ENCODE measurements at places on chromosomes 1 and 21.
A peak's percentile ranks its signal among the peaks of the same experiment; 100 is the strongest.

- DNase-seq, result peak; percentile 72
Measured at GRCh38 chr1:27979151-27979858, 19.5 kb downstream of the XKR8 start.

GRCh38 chr1:229102741-229103391 is 168.0 kb upstream of the RAB4A start:
- no peak for DNase-seq

- no peak for DNase-seq
Measured at GRCh38 chr1:180950321-180950720, 37.6 kb downstream of the KIAA1614 start.

GRCh38 chr1:229196404-229197264 is 74.3 kb upstream of the RAB4A start:
- DNase-seq, result peak; percentile 24

- no peak for DNase-seq
Measured at GRCh38 chr1:223012938-223013337, 130.1 kb downstream of the TLR5 start.

- DNase-seq, result no peak
Measured at GRCh38 chr1:68011657-68012375, 38.6 kb downstream of the DIRAS3 start.

DNA sequence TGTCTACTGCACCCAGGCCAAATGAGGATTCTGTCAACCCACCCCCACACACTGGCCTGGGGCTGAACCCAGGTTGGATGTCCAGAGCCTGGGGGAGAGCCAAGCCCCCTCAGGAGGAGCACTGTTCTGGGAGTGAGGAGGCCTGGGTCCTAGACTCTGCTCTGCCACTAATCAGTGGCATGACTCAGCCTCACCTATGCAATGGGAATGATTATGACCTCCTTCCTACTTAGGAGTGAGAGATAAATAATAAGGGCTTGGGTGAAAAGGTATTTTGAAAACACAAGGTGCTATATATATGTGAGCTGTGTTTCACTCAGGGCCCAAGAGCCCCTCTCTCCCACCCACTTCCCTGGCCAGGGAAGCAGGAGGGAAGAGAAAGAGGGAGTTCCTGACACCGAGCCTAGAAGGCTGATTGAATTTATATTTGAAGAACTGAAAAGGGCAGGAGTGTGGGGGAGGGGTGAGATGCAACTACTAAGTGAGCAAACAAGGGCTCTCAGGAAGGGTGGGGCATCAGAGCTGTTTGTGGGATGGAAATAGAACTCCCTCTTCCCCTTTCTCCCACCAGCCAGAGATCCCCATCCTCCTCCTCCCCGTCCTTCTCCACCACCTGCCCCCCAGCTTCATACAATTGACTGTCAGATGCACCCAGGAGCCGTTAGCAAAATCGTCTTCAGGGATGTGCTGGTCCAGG is 8.2 kb downstream of the IGSF9 start:
- DNase-seq, result peak; percentile 36

- DNase-seq, result no peak
Measured at GRCh38 chr1:49048188-49048587, 271.5 kb upstream of the BEND5 start.

DNA sequence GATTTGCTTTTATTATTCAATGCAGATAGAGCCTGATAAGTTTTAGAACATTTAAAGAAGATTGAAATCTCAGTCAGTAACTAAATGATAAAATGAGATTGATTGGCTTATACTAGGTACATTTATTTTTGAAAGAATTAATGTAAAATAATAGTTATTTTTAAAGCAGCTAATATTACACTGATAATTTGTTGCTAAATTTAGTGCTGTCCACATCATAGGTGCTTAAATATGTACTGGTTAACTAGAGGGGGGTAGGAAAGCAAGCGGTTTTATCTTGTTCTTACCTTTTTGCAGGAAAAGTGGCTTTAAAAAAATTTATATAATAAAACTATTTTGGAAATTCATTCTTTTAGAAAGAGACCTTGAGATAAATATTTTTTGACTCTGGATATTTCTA is 40.4 kb upstream of the RWDD3 start:
- DNase-seq, result no peak

DNA sequence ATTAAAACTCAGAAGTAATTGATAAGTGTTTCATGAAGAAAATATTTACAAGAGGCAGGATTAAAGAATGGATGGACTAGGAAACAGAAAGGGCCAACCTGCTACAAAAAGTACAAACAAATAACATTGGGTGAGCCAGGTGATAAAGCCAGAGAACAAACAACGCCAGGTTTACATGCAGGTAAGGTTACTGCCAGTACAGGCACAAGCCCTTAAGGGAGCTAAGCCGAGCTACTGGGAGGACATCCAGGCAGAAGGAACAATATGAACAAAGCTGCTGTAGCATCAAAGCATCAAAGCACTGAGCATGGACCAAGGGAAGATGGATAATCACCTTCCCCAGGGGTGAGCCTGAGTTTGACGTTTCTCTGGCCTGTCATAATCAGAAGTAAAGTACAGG is 380.7 kb downstream of the SEC16B start:
- no peak for DNase-seq

GRCh38 chr1:200907611-200908097 is 13.0 kb downstream of the INAVA start:
- peak; percentile 74 for DNase-seq

- DNase-seq, result no peak
Measured at GRCh38 chr1:229815076-229815475, 189.0 kb downstream of the URB2 start.

- DNase-seq, result no peak
Measured at GRCh38 chr1:110956586-110956985, 7.1 kb downstream of the LRIF1 start.

DNA sequence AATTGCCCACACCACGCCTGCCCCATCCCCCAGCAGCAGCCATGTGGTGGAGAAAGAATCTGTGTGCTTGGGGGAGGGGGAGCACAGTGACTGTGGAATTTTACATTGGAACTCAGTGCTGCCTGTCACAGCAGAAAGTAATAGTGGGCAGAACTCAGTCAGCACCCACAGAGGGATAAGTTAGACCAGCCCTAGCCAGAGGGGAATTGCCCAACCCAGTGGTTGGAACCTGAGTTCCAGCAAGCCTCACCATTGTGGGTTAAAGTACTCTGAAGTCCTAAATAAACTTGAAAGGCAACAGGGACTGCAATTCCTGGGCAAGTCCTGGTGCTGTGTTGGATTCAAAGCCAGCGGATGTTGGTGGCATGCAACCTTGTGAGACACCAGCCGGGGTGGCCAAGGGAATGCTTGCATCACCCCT is 88.8 kb downstream of the MRPL39 start:
- no peak for DNase-seq

- peak; percentile 15 for DNase-seq
Measured at GRCh38 chr1:13730751-13731482, 30.9 kb downstream of the PRDM2 start.

GRCh38 chr1:151720974-151721787 is at the start of gene RIIAD1:
RIIAD1 (plus strand) TSS chr1:151721522; CDS start chr1:151721537, 15 bp downstream.
- DNase-seq, result no peak

GRCh38 chr1:99218999-99219398 is 45.3 kb upstream of the PLPPR4 start:
- DNase-seq, result no peak

DNA sequence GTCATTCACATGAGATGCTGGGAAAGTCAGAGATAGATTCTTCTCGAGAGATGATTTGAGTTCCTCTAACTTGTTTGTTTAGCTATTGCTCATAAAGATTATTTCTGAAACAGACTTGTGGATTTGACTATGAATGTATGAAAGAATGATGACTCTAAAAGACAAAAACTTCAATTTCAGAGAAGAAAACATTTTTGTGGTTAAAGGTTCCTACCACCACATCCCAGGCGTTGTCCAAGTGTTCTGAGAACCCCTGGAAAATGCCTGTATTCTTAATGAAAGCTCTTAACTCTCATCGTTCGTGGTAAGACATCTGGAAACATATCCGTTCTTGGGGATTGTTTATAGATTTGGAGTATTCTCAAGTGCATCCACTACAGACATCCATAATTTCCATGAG is 228.7 kb downstream of the BARHL2 start:
- no peak for DNase-seq

DNA sequence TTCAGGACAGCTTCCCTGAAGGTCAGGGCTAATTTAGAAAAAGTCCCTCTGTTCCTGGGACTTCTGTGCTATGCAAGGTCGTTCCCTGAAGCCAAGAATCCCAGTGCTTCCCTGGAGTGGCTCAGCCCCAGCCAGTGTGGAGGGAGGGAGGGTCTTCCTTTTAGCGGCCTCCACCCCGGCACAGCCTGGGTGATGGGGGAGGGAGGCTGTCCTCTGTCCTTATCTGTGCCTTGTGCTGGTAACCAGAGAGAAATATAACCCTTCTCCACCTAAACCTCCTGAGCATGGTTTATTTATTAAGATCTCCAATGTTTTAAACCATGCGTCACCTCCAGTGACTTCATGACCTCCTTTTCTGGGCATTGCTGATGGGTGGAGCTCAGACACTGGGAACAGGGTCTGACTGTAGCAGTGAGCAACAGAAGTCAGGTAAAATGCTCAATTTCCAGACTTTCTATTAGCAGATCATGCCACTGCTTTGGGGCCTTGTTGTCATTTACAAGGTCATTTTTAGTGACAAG is 157.1 kb downstream of the DSCAM start:
- DNase-seq, result no peak

- no peak for DNase-seq
Measured at GRCh38 chr1:63705078-63705477, 68.7 kb upstream of the ROR1 start.

- DNase-seq, result no peak
Measured at GRCh38 chr1:116457946-116458604, 85.0 kb downstream of the ATP1A1 start.

- DNase-seq, result no peak
Measured at GRCh38 chr1:230698130-230698529, 15.8 kb downstream of the AGT start.

DNA sequence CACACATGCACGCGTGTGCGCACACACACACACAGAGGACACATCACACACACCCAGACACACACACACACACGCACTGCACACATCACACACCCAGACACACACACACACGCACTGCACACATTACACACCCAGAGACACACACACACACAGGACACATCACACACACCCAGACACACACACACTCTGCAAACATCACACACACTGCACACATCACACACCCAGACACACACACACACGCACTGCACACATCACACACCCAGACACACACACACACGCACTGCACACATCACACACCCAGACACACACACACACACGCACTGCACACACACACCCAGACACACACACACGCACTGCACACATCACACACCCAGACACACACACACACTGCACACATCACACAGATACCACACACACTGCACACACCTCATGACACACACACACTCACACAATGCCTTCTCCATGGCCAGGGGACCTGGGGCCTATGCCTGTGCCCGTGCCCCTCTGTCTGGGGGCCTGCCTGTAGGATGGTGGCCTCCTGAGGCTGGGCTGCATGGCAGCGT is 24.4 kb downstream of the CRYAA start:
- no peak for DNase-seq

DNA sequence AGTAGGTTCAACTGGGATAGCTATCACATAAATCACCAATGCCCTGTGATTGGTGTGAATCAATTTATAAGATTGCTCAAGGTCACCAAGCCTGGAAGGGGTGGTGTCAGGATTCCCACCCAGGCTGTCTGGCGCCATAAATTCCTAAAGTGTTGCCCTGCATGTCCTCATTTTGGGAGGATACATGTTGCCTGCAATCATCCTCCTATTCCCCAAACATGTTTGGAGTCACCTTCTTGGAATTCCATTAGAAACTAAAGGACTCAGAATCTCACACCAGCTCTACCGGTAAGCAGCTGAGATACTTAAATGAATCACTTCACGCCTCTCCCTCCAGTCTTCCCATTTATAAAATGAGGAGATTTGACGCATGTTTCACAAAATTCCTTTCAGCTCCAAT is 54.1 kb upstream of the SLC45A1 start:
- DNase-seq, result no peak

- DNase-seq, result no peak
Measured at GRCh38 chr1:119453021-119453420, 38.1 kb downstream of the HSD3B2 start.

GRCh38 chr21:31078796-31079195 is 40.5 kb upstream of the KRTAP19-8 start:
- DNase-seq, result no peak

DNA sequence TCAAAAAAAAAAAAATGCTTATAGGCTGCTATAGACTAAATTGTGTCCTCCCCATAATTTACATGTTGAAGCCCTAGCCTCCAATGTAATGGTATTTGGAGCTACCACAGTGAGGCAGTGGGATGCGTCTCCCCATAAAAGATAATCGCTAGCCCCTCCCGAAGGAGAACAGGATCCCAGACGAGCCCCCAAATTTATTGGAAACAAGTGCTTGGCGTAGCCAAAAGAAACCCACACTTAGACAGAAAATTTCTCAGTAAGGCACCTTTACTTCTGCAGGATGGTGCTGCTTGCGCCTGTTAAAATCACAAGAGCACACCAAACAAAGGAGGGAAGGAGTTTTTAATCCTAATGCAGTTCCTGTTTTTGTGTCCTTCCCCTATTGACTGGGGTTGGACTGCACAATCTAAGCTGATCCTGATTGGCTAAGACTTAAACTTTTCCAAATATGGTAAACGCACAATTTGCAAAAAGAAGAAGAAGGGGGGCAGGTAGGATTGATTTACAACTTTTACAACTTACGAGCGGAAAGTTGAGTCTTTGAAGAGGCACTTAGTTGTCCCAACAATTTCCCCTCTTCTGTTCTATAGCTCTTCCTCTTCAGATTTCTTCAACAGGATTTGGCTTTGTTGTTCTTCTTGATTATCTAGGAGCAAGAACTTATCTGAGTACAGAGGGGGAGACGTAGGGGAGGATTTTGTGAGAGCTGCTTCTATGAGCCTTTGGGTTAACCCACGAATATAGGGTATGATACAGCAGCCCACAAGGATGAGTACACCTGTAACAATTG is 3.0 kb upstream of the IPP start:
- DNase-seq, result no peak

- DNase-seq, result peak; percentile 77
Measured at GRCh38 chr1:186845576-186846210, 16.9 kb downstream of the PLA2G4A start.

GRCh38 chr21:36320421-36321324 is 676 bp downstream of the MORC3 start:
- peak; percentile 46 for DNase-seq

DNA sequence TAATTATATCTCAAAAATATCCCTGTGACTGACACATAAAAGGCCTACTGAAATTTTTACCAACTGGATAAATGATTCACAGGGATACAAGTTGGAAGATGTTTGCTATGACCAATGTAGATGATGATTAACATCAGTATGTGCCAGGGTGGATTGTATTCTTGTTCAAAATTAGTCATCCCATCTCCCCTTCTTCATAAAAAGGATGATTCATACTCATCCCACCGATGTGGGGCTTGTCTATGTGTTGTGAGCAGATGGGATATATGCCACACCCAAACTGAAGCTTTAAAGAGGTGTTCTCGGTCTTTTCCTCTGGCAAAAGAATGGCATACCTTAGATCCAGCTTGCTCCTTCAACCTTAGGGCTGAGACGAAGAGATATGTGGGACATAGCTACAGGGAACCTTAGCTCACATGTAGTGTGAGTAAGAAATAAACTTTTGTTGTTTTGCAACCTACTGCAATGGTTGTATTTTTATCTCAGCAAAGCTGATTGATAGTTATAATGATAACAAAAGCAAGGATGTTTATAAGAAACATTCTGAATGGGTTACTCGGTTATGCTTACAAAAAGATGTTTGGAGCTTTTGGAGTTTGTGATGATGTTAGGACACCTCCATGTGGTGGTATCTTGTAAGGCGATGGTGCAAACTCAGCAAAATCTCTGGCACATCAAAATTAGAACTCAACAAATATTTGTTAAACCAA is 29.4 kb downstream of the SPATA17 start:
- DNase-seq, result no peak

- DNase-seq, result no peak
Measured at GRCh38 chr21:32713726-32714125, 14.1 kb downstream of the SYNJ1 start.

All from inflammatory macrophage treated with lipopolysaccharide for 1 hour (primary cell).